ENCODE measurements at places on chromosomes 13 and 19. TPM values are rescaled to one million over a fixed set of nuclear protein-coding genes. Genes with fewer than 3 reads are reported as not detected.

KCNRG gene
- 0.41 TPM for total RNA-seq

GRCh38 chr19:47882890-47883289 lies 3.2 kb downstream of the SULT2A1 start:
- H3K27ac ChIP-seq = no peak overlapping the region
- H3K36me3 ChIP-seq = no peaks in the 10 kb centered on the region
- DNase-seq = no peak
- H3K27me3 ChIP-seq = no peaks in the 10 kb centered on the region

- H3K27me3 ChIP-seq = no peaks in the 10 kb centered on the region
- peaks cover 7% of the 10 kb centered on the region for H3K4me1 ChIP-seq
- no peak overlapping the region for H3K4me3 ChIP-seq
- H3K36me3 ChIP-seq = peaks cover 10% of the 10 kb centered on the region
Measured at GRCh38 chr13:27083183-27083582, 88.4 kb downstream of the USP12 start.

DNA sequence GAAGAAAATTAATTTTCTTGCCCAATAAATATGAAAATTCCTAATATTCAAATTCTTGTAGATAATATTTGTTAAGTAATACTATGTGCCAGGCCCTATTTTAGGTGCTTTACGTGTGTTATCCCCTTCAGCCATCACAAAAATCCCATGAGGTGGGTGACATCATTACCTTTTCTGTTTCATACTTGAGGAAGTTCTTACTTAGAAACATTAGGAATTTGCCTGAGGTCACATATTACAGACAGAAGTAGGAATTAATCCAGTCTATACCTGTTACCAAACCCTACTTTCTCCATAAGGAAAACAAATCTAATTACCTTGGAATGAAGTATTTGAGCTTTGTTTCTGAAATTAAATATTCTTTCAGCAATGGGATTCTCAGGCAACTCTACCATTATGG lies 336.1 kb downstream of the GPC6 start:
- no peaks in the 10 kb centered on the region for H3K36me3 ChIP-seq
- no peak overlapping the region for H3K4me3 ChIP-seq

DNA sequence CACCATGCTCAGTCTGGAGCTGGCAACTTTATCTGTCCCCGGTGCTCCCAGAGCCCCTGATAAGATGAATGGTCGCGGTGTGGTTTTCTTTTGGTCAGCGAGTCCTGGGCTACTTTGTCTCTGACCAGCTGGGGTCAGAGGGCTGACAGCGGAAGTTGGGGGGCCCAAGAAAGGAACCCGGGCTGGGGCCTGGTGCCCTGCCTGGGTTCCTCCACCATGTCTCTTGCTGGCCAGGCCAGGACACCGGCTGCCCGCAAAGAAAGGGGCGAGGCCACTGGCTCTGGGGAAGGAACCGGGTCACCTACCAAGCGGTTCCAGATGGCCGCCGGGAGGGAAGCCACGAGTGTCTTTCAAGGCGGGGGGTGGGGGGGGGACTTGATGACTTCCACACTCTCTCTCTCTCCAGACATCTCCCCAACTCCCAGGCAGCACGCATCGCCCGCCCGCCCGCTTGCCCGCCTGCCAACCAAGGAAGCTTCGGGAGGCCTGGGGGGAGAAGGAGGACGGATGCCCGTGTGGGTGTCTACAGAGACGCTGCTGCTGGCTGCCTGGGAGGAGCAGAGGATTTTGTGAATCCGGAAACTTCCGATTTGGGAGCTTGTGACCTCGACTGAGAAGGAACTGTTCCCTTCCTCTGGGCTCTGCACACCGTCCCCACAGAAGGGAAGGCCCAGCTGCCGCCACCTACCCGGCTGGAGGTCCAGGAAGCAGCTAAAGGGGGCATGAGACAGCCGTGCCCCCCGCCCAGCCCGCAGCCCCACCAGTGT lies 1.1 kb downstream of the PIP5K1C start:
- H3K27me3 ChIP-seq = no peaks in the 10 kb centered on the region
- H3K4me3 ChIP-seq = peak overlapping the region; percentile 80
- peak overlapping the region; percentile 50 for H3K27ac ChIP-seq
- H3K36me3 ChIP-seq = no peaks in the 10 kb centered on the region
- peak; percentile 16 for DNase-seq

GRCh38 chr13:76160961-76161925 lies 525.1 kb downstream of the LMO7 start:
- H3K27me3 ChIP-seq = no peaks in the 10 kb centered on the region
- H3K27ac ChIP-seq = no peak overlapping the region
- H3K36me3 ChIP-seq = no peaks in the 10 kb centered on the region
- H3K4me1 ChIP-seq = no peaks in the 10 kb centered on the region

DNA sequence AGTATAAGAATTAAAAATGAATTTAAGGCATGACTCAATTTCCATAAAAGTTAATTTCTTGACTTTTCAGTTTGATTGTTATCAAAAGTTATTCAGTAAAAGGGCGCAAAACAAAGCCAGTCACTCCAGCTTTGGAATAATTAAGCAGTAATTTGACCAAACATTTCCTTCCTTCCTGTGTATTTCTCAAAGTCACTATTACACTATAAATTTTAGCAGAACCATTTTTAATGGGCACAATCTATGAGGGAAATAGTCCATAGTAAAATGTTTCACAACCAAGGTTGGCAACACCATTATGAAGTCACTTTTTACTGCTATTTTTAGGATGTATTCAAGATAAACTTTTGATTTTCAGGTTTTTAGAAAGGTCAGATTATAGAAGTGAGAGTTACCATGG lies 91.0 kb downstream of the DACH1 start:
- H3K4me1 ChIP-seq = no peaks in the 10 kb centered on the region
- H3K27ac ChIP-seq = no peak overlapping the region
- no peaks in the 10 kb centered on the region for H3K36me3 ChIP-seq
- DNase-seq = no peak
